ENCODE measurements at places on chromosomes 4 and X.

DNA sequence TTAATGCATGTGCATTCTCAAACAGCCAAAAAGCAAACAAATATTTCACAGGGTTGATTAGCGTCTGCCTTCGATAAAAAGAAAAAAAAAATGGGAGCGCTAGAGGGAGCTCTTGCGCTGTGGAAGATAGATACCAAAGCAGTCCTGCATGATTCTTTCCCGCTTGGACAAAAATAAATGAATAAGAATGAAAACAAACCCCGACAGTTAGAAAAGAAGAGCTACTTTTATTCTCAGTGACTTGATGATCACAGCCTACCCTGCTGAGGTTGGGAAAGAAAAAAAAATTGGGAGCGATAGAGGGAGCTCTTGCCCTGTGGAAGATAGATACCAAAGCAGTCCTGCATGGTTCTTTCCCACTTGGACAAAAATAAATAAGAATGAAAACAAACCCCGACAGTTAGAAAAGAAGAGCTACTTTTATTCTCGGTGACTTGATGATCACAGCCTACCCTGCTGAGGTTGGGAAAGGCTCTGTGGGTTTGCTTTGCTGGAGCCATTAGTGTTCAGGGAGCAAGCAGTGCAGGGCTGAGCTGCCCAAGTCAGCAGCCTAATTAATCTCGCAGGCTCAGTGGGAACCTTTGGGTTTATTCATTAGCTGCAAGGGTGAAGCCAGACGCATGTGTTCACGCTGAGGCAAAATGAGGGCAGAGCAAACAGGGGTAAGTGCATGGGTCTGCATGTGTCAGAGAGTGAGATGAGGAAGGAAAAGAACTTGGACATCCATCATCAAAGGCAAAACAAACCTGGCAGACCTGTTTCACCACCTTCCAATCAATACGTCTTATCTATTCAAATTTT lies 249.3 kb upstream of the PRKX start:
- DNase-seq: no peak

- DNase-seq: no peak
Observed at GRCh38 chrX:67949270-67949669, 405.4 kb downstream of the AR start.

- no peak for DNase-seq
Observed at GRCh38 chrX:84118315-84118714, 69.7 kb downstream of the RPS6KA6 start.

DNA sequence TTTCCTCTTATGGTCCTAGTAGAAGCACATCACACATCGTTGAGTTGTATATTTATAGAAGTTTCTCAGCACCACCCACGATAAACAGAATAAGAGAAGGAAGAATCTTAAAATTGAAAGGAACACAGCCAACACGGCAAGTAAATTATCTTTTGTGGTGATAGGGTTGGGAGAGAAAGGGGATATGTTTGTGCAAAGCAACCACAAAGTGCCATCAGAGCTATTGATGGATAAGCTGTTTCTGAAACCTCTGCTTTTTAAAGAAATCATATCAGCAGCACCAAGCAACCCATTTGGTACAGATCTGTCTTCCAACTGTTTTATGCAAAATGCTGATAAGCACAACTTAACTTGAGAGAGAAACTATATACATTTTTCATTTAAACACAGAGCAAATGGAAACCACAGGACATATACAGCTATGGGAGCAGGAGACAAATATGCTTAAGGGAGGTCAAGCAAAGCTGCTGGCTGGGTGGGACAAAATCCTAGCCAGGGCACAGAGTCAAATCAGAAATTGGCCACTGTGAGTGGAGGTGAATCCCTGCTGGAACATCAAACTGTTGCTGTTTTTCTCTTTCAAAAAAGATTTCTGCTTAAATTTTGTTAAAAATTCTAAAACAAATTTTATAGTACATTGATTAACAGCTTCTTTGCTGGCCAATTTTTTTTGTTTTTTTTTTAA lies 194.0 kb upstream of the HHIP start:
- no peak for DNase-seq

GRCh38 chr4:71453531-71453930 lies 114.7 kb downstream of the SLC4A4 start:
- DNase-seq: no peak

GRCh38 chr4:142155347-142155746 lies 519.0 kb downstream of the IL15 start:
- no peak for DNase-seq

DNA sequence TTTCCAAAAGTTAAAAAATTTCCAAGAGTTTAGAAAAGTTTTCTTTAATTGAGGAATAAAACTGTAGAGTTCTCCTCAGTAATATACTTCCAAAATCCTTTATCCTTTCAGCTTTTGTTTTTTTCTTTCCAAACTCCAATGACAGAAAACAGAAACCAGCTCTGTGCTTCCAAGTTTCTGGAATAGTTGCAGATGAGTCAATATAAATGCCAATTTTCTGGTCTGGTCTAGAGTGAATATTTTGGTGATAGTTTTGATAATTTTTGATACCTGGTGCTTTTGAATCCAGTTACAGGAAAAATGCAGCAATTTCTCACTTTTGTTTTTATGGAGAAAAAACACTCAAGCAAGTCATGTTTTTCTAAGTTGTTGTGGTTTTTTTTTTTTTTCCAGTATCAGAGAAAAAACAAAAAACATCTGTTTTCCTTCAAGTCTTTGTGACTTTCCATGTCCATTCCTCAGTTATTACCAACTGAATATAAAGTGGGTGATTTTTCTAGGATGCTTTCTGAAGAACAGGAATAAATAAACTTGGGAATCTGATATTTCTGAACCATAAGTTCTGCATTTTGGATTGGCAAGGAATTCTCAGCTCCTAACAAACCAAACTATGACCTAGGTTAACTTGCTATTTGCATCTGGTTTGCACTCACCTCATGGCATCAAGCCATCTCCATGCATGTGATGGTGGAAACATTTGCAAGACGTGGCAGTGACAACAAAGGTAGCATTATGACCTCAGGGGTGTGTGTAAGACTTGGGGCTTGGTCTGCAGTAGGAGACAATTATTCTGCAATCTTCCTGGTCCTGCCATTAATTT lies 139.1 kb downstream of the VEGFC start:
- no peak for DNase-seq
